ENCODE measurements at places on chromosomes 11 and 22.

DNA sequence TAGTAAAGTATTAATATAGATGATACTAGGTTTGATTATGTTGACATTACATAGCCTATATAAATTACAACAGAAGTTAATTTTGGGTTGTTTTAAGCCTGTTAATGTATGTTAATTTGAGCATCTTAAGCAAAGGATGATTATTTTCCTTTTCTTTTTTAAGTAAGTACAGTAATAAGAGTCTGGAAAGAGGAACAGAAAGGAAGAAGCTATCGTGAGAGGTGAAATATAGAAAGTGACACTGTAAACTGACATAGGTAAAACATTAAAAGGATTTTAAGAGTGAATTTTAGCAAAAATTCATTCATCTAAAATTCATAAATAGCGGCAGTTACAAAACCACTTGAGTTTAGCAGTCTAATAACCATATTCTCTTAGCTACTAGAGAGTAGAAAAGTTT is 45.5 kb downstream of the FAR1 start:
- DNase-seq: peak; percentile 12

- DNase-seq: no peak
Observed at GRCh38 chr11:46524201-46524770, 69.5 kb downstream of the AMBRA1 start.

DNA sequence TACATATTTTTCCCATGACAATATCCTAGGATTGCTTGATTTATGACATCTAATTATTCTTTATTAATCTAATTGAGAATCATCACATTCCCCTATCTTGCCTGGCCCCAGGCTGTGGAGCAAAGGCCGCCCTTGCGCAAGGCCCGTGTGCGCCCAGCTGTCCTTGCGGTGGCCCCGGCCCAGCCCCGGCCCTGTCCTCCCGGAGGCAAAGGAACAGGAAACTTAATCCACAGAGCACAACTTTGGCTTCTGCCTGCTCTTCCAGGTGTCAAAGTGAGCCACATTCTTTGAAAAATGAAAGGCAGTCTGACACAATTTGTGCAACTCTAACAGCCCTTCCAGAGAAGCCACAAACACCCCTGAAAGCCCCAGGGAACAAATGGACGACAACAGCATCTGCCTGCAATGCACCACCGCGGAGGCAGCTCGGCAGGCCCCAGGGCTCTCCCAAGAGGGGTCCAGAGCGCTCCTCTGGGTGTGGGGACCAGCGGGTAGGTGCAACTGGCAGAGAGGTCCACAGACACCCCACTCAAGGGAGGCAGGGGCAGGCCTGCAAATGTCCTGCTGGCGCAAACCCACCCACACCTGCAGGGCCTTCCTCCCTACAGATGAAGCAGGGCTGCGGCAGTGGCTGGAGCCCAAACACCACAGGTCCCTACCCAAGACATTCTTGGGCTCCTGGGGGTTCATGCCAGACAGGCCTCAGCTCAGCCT is 30.3 kb downstream of the GNB1L start:
- no peak for DNase-seq

DNA sequence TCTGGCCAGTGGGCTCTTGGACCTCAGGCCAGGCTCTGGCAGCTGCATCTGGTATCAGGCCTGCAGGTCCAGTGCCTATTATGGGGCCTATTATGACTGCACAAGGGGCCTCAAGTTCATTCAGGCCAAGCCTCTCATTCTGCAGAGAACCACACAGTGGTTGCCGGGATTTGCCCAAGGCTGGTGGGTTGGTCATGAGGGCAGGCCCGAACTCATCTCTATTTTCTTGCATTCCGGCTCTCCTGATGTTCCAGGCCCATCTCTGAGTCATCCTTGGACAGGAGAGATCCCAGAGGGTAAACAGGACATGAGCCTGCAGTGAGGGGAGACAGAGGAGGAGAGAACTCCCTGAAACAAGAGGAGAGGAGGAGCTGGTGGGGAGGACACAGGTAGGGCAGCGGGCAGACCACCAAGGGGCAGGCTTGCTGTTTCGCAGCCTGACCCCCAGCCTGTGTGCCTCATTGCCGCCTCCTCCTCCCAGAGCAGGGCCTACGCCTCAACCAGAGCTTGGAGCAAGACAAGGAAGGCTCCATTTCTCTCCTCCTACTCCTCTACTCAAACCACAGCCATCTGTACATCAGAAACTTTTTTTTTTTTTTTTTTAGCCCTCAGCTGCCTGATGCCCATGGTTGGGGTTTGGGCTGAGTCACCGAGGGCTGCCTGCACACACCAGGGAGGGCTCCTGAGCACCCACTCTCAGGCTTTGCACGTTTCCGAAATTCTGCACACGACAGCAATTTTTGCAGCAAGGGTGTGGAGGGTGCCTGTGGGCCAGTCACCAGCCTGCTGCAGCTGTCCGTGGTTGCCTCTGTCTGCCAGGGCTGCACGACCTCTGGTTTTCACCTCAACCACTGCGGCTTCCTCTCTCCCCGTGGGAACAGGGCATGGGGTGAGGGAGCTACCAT is 12.7 kb upstream of the TREH start:
- peak; percentile 33 for DNase-seq

DNA sequence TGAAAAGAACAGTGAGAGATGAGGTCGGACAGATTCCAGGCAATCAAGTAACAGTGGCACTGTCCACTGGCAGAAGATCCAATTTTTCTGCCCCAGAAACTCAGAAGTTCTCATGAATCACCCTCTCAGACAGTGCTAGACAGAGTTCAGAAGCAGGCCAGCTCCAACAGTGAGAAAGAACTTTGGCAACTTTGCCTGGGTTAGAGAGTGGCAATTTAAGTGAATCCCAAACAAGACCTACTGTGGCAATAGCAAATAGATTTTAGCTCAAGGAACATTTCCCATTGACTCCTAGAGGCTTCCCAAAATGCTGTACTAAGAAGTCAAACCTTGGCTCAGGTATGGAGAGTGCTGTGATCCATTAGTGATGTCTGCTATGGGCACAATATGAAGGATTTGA is 12.3 kb downstream of the CD44 start:
- no peak for DNase-seq

Measured in GM10248 (cell line).